ENCODE measurements at places on chromosomes 5 and 9. TPM values are rescaled to one million over a fixed set of nuclear protein-coding genes. Genes with fewer than 3 reads are reported as not detected.

Gene STPG3
- not detected for polyA plus RNA-seq

Gene GRXCR2
- not detected for polyA plus RNA-seq

Gene TMEFF1
- 2.0 TPM for polyA plus RNA-seq

Gene SPATA31D4
- polyA plus RNA-seq = not detected

Gene FAM221B
- 0.52 TPM for polyA plus RNA-seq

Gene TRPM6
- 0.07 TPM for polyA plus RNA-seq

Gene CCL21
- polyA plus RNA-seq = 11.6 TPM

Gene CDKN2B-AS1
- 0.08 TPM for polyA plus RNA-seq

Gene ADGRD2
- not detected for polyA plus RNA-seq

Gene TLE1
- polyA plus RNA-seq = 48.3 TPM

Gene CCDC152
- 4.6 TPM for polyA plus RNA-seq

Gene IL4
- polyA plus RNA-seq = not detected

Gene OSMR
- 9.2 TPM for polyA plus RNA-seq

Gene HOMER1
- 36.9 TPM for polyA plus RNA-seq

Gene SPINK1
- polyA plus RNA-seq = not detected

Gene FGD3
- polyA plus RNA-seq = 7.2 TPM

Gene NEUROG1
- polyA plus RNA-seq = not detected

Gene ZBED3
- polyA plus RNA-seq = 9.8 TPM

Gene C1QTNF2
- polyA plus RNA-seq = 20.4 TPM

Gene SPATA31A3
- not detected for polyA plus RNA-seq

Gene CBY3
- polyA plus RNA-seq = 0.41 TPM

Gene FCN2
- 0.20 TPM for polyA plus RNA-seq

Gene OTP
- not detected for polyA plus RNA-seq

Gene INSL6
- 0.23 TPM for polyA plus RNA-seq

Gene CDC23
- 32.5 TPM for polyA plus RNA-seq

Gene NEURL1B
- polyA plus RNA-seq = 27.5 TPM

Gene LPAR1
- 52.9 TPM for polyA plus RNA-seq

Gene ANKRD31
- polyA plus RNA-seq = 0.17 TPM

Gene TPPP
- polyA plus RNA-seq = 4.0 TPM

Gene PDLIM4
- polyA plus RNA-seq = 54.9 TPM

Gene NRARP
- polyA plus RNA-seq = 7.5 TPM

Gene PDE8B
- 8.5 TPM for polyA plus RNA-seq

Gene LHFPL2
- 54.5 TPM for polyA plus RNA-seq

Gene FAM151B
- 3.6 TPM for polyA plus RNA-seq

Gene NDUFA8
- polyA plus RNA-seq = 55.6 TPM

Gene CTNNAL1
- 37.8 TPM for polyA plus RNA-seq

Gene PCDHGA6
- 4.7 TPM for polyA plus RNA-seq

Measured in muscle of back (tissue), 13 donors.